ENCODE measurements at places on chromosomes 7 and 10.

GRCh38 chr10:85673270-85673669, 693.3 kb downstream of the GRID1 start:
- no peak for DNase-seq

- no peak for DNase-seq
These were observed 8.7 kb downstream of the SMC3 start for GRCh38 chr10:110576220-110576619.

DNA sequence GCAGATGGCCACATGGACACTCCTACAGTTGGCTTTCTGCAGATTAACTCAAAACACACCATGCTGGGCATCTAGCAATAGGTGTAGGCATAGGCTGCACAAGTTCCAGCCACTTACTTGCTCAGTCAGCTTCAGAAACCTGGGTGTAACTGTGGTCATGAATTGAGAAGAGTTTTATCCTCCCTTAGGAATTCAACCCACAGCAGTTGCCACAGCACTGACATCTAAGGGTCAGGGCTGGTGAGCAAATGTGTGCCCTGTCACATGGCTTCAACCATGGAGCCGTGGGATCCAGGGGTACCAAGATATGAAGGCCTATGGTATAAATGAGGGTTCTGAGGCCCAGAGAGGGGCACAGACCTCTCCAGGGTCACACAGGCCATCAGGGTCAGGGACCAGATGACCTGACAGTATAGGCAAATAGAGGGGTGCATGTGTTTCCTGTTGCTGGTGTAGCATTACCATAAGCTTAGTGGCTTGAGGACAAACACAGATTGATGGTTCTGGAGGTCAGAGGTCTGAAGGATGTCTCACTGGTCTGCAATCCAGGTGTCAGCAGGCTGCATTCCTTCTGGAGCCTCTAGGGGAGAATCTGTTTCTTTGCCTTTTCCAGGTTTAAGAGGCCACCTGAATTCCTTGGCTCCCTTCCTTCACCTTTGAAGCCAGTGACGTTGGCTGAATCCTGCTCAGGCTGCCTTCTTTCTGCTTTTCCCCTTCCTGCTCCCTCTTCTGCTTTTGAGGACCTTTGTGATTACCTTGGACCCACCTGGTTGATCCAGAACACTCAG, 24.1 kb downstream of the MINDY4 start:
- DNase-seq = no peak

GRCh38 chr10:26464632-26465280, 26.6 kb downstream of the APBB1IP start:
- no peak for DNase-seq

DNA sequence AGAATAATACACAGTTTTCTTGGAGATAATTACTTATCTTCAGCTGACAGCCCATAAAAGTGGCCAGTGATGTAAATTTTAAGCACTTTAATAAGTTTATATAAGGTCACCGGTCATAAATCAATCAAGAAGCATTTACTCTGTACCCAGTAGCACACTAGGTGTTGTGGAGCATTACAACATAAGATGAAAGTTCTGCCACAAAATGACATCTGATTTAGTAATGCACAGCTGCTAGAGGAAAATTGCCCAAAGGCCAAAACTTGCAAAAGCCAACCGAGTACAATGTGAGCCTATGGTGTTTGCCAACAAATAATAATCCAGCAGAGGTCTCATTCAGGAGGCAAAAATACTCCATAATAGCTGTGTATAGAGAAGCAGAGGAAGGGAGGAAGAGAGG, 63.6 kb downstream of the GPR37 start:
- DNase-seq = no peak

DNA sequence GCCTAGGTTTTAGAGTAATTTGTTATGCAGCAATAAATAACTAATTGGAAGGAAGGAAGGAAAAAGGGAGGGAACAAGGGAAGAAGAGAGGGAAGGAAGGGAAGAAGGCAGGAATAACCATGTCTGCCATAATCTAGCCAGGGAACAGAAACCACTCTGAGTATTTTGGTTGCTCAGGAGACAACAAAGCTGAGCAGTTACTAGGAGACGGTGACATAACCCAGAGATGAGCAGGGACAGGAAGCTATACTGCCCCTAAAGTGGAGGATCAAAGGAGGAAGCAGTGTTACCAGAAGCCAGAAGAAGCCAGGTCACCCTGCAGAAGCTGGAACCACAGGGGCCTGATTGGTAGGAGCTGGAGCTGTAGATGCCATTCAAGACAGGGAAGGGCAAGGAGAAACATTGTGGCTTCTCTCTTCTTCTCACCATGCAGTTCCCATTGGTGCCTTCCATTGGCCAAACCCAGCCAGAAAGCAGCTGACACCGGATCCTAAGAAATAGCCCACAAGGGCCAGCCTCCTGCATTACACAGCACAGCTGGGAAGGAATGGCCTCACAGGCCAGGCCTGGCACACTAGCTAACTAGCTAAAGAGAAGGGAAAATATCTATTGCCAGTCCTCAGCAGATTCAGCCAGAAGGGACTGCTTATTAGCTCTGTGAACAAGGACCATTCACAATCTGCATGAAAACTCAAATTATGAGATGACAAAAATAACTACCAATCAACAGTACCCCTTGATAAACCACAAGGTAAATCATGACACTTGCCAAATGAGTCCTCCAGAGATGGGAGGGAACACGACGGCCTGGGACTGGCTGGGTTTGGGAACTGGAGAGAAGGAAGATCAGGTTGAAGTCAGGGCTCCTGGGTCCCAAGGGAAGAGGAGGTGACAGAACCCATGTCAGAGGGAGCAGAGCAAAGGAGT, 184.5 kb upstream of the NFE2L3 start:
- no peak for DNase-seq

- no peak for DNase-seq
These were observed 8.5 kb upstream of the METTL27 start for GRCh38 chr7:73850781-73851207.

All from hypothalamus (tissue), 51 donors.